Nasal cavity respiratory epithelium epithelial cell of viscerocranial mucosa (primary cell): ENCODE measurements at places on chromosomes 13 and 19. TPM values are rescaled to one million over a fixed set of nuclear protein-coding genes. Genes with fewer than 3 reads are reported as not detected.

NALCN gene
- total RNA-seq, result 0.07 and 0.34 TPM in 2 replicates

CLDND2 gene
- total RNA-seq, result not detected in 2 replicates

EPS8L1 gene
- total RNA-seq, result 96.7 and 104 TPM in 2 replicates

FSD1 gene
- under 0.01 and 0.07 TPM in 2 replicates for total RNA-seq

ZNF682 gene
- 2.1 and 2.3 TPM in 2 replicates for total RNA-seq

ZDHHC20 gene
- 80.9 and 82.4 TPM in 2 replicates for total RNA-seq

KASH5 gene
- total RNA-seq, result not detected in 2 replicates

MYO16 gene
- total RNA-seq, result under 0.01 and 0.07 TPM in 2 replicates

SLC25A41 gene
- 0.21 TPM in 1 of 2 replicates, not detected in the other for total RNA-seq

ZBTB32 gene
- total RNA-seq, result not detected in 2 replicates

CFAP97D2 gene
- not detected in 2 replicates for total RNA-seq

SPRED3 gene
- 0.34 and 0.71 TPM in 2 replicates for total RNA-seq

ATP4B gene
- not detected in 2 replicates for total RNA-seq

SYNGR4 gene
- not detected in 2 replicates for total RNA-seq

METTL21C gene
- not detected in 2 replicates for total RNA-seq

CNOT3 gene
- 10.3 and 25.8 TPM in 2 replicates for total RNA-seq

LHB gene
- total RNA-seq, result 0.21 and 0.34 TPM in 2 replicates

CYP2A7 gene
- total RNA-seq, result not detected in 2 replicates

SMIM24 gene
- not detected in 2 replicates for total RNA-seq

SMIM44 gene
- total RNA-seq, result not detected in 2 replicates

ADGRE3 gene
- total RNA-seq, result not detected in 2 replicates
